A673 (cell line): ENCODE measurements at places on chromosomes 3 and 15. TPM values are rescaled to one million over a fixed set of nuclear protein-coding genes. Genes with fewer than 3 reads are reported as not detected.

Gene MKRN3
- total RNA-seq, result not detected in 2 replicates

Gene KLHL6
- not detected in 2 replicates for total RNA-seq

Gene ITIH1
- not detected in 2 replicates for total RNA-seq

Gene ASB14
- total RNA-seq, result not detected in 2 replicates

DNA sequence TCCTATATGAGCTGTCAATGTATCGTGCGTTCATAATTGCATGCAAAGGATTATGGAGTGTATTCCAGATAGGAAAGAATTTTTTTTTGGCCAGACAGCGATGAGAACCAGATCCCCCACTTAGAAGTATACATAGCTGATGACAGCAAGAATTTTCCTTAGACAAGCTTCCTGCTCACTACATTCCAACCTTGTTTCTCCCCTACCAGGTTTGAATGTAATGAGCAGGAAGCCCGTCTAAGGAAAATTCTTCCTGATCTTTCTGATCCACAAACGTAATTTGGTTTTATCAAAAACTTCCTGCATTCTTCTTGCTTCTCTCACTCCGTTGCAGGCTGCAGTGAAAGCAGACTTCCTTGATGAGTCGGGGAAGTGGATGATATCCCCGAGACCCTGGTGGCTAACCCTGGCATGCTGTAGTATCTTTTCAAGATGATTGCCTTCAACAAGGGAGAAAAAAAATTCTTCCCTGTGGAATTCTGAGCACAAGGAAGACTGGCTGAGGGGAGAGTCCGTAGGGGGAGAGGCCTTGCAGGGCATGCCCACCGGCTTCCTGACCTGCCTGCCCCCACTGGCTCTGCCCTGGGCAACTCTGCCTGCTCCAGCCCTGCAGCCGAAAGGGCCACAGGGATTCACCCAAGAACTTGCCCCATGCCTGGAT, 243.1 kb downstream of the TLE3 start:
- no peaks in the 10 kb centered on the region for H3K36me3 ChIP-seq
- no peak overlapping the region for H3K27ac ChIP-seq
- no peak overlapping the region for H3K4me3 ChIP-seq

DNA sequence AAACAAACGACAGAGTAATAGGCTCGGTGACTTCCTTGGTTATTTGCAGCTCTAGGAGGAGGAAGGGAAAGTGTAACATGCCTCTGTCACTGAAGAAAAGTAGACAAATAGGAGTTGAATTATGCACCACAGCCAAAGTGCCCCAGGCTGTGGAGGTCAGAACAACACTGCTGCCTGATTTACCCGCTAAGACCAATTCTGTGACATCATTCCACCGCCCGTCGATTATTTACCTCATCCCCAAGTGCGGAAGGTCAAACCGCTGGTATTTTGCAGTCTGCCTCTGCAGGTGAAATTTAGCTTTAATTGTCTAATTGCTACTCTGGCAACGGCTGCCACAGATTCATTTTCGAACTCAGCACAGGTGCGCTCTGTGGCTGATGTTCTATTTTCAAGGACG, 106.3 kb upstream of the PRICKLE2 start:
- H3K36me3 ChIP-seq, result no peaks in the 10 kb centered on the region
- H3K27me3 ChIP-seq, result no peaks in the 10 kb centered on the region
- no peaks in the 10 kb centered on the region for H3K4me1 ChIP-seq
- DNase-seq, result no peak

Gene SCAANT1
- not detected in 2 replicates for total RNA-seq

DNA sequence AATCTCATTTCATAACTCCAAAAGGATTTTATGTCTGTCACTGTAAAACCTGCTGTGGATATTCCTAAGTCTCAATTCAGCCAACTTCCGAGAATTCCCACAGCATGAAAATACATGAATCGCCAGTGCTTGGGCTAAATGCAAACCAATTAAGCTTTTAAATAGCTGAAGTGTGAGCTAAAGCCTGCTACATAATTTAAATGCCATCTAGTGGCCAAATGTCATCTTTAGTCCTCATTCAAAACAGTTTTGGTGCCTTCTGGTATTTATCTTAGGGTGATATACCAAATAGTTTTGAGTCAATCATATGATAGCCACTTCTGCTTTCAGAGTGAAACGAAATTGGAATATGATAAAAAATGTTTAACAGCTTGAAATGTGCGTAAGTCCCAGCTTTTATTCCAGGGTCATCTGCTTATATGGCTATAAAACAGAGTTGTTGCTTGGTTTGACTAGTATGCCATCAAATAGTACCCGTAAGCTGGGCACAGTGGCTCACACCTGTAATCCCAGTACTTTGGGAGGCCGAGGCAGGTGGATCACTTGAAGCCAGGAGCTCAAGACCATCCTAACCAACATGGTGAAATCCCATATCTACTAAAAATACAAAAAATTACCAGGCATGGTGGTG, 41.8 kb upstream of the CCNL1 start:
- peaks cover 6% of the 10 kb centered on the region for H3K4me1 ChIP-seq
- no peaks in the 10 kb centered on the region for H3K27me3 ChIP-seq
- DNase-seq, result peak; percentile 72

DNA sequence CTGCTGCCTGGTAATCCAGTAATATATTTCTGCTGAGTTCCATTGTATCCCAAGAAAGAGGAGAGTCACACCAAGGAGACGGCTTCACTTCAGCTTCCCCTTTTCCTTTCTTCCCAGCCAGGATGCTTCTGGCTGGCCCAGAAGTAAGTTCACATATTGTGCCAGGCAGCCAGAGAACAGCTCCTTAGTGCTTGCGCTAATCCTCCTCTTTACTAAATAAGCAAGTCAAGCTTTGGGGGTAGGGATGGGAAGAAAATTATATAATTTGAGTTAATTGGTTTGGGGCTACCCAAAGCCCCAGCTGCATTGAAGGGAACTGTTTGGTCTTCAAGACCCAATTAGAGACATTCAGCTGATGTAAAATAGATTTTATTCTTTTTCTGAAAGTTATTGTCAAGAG, 218.8 kb upstream of the HES1 start:
- H3K4me3 ChIP-seq, result no peak overlapping the region
- peaks cover 6% of the 10 kb centered on the region for H3K4me1 ChIP-seq
- H3K27me3 ChIP-seq, result no peaks in the 10 kb centered on the region
- H3K27ac ChIP-seq, result no peak overlapping the region
- DNase-seq, result no peak
- H3K36me3 ChIP-seq, result no peaks in the 10 kb centered on the region

Gene HDGFL3
- 103 TPM in 2 replicates for total RNA-seq

Gene MESP2
- 0.26 and 0.81 TPM in 2 replicates for total RNA-seq

DNA sequence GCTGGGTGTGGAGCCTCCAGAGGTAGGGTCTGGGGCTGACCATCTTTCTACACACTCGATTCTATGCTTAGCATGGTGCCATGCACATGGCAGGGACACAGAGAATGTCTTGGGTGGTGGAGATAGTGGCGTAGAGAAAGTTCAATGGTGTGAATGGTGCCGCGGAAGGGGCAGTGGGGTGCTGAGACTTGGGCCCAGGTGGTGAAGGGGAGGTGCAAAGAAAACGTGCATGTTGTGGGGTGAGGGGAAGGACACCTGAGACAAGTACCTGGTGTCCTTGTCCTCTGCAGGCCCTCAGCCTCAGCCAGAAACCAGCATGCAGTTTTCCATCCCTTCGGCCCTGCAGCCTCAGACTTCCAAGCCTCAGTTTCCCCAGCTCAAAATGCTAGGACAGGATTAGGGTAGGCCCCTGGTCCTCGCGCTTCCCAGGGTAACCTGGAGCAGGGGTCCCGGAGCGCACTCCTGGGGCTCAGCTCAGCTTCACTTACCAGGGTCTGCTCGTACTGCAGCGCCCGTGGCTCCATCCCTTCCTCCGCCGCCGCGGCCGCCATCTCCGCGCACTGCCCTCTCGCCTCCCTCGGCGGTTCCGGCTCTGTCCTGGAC, 375 bp downstream of the CLCN2 start:
- H3K36me3 ChIP-seq, result peaks cover 9% of the 10 kb centered on the region
- H3K27me3 ChIP-seq, result no peaks in the 10 kb centered on the region
- no peak for DNase-seq
- H3K4me3 ChIP-seq, result peak overlapping the region; percentile 81
- H3K4me1 ChIP-seq, result peaks cover 11% of the 10 kb centered on the region
- no peak overlapping the region for H3K27ac ChIP-seq

- no peak overlapping the region for H3K27ac ChIP-seq
- H3K27me3 ChIP-seq, result no peaks in the 10 kb centered on the region
- H3K4me1 ChIP-seq, result no peaks in the 10 kb centered on the region
- DNase-seq, result no peak
These were observed 206.2 kb downstream of the CTNNB1 start for GRCh38 chr3:41405466-41405865.

Gene B3GNT5
- total RNA-seq, result 25.3 and 26.5 TPM in 2 replicates

Gene RNU5B-1
- total RNA-seq, result not detected in 2 replicates

GRCh38 chr3:67559029-67559605, 95.3 kb downstream of the SUCLG2 start:
- no peak for DNase-seq
- no peaks in the 10 kb centered on the region for H3K36me3 ChIP-seq
- no peaks in the 10 kb centered on the region for H3K27me3 ChIP-seq

Gene NANOGP8
- total RNA-seq, result not detected in 2 replicates

DNA sequence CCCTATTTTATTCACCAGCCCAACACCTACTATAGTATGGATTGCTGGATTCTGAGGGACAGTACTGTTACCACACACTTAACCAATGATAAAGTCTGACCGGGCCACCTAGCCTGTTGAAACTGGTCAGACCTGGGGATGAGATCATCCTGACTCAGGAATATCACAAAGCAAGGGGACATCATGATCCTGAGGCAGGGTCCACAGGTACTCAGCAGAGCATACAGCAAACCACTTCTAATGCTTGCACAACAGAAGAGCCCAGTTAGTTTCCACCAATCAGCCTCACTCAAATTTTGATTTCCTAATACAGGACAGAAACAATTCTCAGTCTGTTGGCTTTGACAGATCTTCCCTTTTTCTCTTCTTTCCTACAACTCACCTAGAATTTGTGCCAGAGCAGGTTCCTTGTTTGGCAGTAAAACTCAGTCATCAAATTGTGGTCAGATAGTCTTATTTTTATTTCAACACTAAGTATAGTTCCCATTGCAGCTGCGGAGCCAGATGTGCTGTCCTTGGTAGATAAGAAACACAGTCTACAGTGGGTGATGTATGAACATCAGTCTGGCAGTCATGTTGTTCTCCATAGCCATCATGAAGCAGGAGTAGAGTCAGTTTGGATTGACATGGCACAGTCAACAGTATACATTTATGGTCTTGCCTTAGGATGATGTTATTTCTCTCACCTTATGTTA, 90.1 kb upstream of the PRR23C start:
- H3K4me3 ChIP-seq, result no peak overlapping the region
- no peaks in the 10 kb centered on the region for H3K36me3 ChIP-seq
- DNase-seq, result no peak
- no peak overlapping the region for H3K27ac ChIP-seq

DNA sequence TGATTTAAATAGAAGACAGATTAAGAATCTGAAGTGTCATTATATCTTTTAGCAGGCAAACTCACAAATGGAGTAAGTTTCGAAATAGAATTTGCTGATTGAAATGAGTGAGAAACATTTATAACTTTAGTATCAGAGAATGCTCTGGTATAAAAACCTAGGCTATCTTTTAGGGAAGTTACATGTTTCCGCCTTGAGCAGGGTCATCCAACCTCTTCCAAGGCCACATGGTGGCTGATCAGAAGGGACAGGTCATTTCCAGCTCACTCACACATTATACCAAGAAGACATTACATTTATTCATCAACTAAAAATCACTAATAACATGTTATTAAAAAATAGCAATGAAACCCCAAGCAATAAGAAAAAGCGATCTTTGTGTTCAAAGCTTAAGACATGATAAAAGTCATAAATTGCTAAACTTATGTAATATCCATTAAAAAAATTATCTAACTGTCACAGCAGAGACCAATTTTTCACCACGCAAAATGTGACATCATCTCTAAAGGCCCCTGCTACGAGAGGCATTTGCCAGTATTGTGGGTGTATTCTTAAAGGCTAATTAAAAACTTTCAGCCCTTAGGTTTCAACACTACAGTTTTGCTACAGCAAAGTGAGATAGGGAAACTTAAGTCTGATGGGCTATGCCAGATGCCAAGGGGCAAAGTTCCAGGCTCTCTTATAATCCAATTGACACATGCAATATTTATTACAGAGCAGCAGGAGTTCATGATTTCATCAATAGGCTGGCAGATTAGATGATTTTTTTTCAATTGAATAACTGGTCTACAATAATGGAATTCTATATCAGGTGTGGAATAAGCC, 240.4 kb upstream of the TBL1XR1 start:
- H3K4me3 ChIP-seq, result no peak overlapping the region
- H3K27me3 ChIP-seq, result no peaks in the 10 kb centered on the region
- no peak overlapping the region for H3K27ac ChIP-seq

DNA sequence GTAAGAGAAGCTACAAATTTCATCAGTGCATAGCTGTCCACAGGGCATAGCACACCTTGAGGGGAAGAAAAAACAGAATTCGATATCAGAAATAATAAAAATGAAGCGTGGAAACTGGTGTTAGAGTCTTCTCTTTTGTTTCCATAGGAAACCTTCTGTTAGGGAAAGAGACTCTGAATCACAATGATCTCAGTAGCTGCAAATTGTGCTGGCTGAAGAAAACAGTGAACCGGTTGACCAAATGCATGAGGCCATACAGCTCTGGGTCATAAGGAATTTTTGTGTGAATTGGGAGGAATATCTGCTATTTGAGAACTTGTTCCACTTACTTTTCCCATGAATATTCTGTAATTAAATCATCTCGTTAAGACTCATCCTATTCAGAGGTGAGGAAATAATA, 580.2 kb upstream of the NECTIN3 start:
- DNase-seq, result no peak
- H3K36me3 ChIP-seq, result no peaks in the 10 kb centered on the region
- H3K27me3 ChIP-seq, result no peaks in the 10 kb centered on the region
- H3K4me3 ChIP-seq, result no peak overlapping the region
- no peaks in the 10 kb centered on the region for H3K4me1 ChIP-seq

DNA sequence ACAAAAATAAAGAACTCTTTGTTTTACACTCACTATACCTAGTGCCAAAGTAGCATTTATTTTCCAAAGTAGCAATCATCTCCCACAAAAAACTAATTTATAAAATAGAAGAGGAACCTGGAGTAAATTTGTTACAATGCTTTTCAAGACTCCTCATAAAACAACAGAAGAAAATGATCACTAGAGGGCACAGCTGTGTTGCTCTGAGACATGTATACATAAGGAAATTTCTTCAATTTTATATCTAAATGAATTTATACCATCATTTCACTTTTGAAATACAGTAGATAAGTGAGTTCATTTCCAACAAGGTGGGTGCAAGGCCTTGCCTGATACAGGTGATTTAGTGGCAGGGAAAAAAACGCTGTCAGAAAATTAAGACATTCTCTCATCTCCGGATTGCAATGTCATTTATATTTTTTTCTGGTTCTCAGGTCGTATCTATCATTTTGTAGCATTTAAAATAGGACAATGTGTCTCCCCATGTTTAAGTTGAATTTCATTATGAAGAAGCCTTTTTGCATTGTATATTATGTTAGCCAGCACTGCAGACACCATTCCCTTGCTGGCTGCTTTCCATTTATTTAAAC, 25.3 kb upstream of the ARHGEF26 start:
- peak; percentile 19 for DNase-seq
- H3K4me3 ChIP-seq, result no peak overlapping the region
- H3K27me3 ChIP-seq, result no peaks in the 10 kb centered on the region
- H3K27ac ChIP-seq, result no peak overlapping the region

Gene ROPN1
- total RNA-seq, result not detected in 2 replicates
